ENCODE measurements at places on chromosomes 11 and 22.

DNA sequence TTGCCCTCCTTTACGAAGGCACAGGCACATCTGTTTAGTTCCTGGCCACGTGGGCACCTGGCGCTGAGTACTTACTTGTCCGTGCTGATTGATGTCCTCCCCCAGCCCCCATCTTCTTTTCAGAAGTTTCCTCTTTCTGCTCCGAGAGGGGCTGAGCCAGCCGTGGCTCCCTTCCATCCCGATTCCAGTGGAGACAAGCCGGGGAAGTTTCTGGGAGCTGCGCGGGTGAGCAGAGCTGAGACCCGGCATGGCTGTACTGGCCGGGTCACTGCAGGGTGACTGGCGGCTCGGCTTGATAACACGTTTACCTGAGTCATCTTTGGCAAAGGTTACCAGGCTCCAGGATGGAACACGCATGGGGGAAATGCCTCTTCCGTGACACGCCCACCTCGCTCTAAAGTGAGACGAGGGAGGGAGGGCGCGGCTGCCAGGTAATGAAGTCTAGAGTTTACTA is 45.4 kb upstream of the ATXN10 start:
- no peak for DNase-seq

GRCh38 chr11:8389029-8389996 is 125.6 kb upstream of the LMO1 start:
- no peak for DNase-seq

- peak; percentile 9 for DNase-seq
Measured at GRCh38 chr11:101880222-101880621, 34.6 kb upstream of the CEP126 start.

DNA sequence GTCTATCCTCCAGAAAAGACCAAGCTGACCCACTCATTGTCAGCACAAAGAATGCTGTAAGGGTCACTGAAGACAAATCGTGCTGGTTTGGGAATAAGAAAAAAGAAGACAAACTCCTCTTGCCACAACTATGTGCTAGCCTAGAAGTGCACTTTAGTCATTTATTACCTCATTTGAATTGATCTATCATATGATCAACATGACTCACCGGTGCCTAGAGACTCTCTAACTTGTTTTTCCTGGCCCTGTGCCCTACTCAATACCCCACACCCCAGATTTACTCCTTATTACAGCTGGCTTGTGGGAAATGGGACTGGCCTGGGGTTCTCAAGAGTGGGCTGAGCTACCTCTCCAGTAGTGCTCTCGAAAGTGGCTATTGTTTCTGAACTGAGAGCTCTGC is 35.9 kb upstream of the HORMAD2 start:
- no peak for DNase-seq

GRCh38 chr11:39036021-39036420 is 2423.4 kb downstream of the LRRC4C start:
- DNase-seq = no peak

DNA sequence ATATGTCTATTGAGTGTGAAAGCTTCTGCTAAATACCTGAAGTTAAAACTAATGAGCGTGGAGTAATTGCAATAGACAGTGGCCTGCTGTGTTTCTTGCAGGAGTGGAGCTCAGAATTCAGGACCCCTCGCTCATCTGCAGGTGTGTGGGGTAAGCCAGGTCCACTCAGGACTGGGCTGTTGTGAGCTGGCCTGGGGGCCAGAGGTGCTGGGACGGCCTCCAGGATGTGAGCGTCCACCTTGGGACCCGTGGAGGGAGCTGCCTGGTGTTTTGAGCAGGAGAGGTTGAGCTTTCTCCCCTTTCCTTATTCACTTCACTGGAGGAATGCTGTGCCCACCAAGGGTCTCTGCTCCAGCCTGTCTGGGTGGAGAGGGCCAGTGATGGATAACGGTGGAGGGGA is 681.2 kb downstream of the BRD1 start:
- DNase-seq = no peak

DNA sequence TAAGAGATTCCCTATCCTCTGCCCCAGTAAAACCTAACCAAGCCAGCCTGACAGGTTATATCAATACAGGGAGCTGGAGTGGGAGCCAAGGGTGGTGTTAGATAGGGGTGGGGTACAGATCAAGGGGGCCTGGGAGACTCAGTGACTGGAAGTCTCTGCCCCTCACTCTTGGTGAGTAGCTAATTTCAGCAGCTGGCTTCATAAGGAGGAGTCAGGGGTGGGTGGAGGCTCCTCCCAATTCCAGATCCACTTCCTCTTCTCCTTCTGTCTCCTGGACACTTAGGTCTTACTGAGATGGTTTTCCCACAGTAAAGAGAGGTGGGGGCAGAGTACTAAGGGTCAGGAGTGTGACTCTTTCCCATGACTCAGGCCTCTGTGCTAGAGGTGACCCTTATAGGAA is 1.1 kb upstream of the VSIG2 start:
- no peak for DNase-seq

DNA sequence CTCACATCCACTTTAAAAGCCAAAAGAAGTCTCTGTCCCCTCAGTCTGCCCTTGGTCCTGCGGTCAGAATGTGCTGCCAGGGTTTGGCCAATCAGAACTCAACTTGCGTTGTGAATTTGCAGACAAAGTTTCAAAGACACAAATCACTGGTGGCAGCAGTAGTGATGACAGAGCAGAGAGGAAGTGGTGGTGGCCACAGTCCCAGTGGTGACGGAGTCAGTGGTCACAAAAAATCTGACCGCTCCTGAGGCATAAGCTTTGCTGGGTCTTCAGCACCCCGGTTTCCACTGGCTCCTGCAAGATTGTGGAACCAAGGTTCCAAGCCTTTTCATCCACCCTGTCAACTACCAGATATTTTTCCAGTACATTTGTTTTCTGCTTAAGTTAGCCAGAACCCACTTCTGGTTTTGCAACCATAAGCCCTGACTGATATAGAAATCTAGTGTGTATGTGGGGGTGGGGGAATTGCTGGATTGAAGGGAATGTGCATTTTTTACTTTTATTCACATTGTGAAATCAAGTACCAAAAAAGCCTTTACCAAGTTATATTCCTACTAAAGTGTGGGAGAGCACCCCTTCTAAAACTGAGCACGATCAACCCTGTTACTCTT is 112.3 kb downstream of the TMPRSS5 start:
- no peak for DNase-seq

GRCh38 chr11:35307221-35307621 is 112.1 kb downstream of the SLC1A2 start:
- no peak for DNase-seq

- DNase-seq = no peak
Measured at GRCh38 chr11:46456269-46457001, 64.9 kb upstream of the CHRM4 start.

- DNase-seq = no peak
Measured at GRCh38 chr11:111766834-111767142, 599 bp upstream of the PPP2R1B start.

- DNase-seq = no peak
Measured at GRCh38 chr11:83649528-83649855, 363.3 kb upstream of the CCDC90B start.

DNA sequence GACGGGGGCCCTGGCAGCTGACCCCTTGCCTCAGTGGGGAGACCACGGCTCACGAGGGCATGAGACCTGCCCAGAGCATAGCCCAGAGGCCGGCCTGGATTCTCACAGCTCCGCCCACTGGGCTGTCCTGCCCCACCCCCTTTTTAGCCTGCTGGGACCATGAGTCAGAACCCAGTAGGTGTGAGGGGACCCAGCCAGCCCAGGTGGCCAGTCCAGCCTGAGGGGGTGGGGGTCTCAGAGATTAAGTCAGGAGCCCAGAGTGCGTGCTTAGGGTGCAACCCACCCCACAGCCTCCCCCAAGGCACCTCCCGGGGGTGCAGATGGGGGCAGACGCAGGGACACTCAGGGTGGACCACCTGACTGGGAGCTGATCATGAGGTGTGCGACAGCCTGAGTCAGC is 40.1 kb upstream of the PPARA start:
- DNase-seq = no peak

DNA sequence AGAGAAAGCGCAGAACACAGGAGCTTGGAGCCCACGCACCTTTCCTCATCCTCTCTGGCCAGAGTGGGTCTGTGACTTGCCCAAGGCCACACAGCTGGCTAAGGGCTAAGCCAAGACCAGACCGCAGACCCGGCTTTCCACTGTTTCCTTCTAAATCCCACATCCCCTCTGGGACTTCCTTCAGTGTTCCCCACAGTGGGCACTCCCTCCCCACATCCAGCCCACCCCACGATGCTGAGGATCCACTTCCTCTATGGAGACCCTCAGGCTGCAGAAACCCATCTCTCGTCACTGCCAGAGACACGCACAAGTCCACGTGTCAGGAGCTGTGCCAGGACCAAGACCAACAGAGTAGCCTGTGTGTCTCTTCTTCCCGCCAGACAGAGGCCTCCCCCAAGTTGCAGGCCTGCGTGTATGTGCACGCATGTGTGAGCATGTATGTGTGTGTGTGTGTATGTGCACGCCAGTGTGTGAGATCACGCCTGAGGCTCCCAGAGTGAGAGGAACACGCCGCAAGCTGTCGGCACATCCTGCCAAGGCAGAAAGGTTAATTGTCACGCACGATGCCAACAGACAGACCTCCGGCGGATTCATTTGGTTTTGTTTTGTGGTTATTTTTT is 21.6 kb downstream of the PDGFB start:
- no peak for DNase-seq

- DNase-seq = no peak
Measured at GRCh38 chr11:17637901-17638300, 81.5 kb upstream of the MYOD1 start.

DNA sequence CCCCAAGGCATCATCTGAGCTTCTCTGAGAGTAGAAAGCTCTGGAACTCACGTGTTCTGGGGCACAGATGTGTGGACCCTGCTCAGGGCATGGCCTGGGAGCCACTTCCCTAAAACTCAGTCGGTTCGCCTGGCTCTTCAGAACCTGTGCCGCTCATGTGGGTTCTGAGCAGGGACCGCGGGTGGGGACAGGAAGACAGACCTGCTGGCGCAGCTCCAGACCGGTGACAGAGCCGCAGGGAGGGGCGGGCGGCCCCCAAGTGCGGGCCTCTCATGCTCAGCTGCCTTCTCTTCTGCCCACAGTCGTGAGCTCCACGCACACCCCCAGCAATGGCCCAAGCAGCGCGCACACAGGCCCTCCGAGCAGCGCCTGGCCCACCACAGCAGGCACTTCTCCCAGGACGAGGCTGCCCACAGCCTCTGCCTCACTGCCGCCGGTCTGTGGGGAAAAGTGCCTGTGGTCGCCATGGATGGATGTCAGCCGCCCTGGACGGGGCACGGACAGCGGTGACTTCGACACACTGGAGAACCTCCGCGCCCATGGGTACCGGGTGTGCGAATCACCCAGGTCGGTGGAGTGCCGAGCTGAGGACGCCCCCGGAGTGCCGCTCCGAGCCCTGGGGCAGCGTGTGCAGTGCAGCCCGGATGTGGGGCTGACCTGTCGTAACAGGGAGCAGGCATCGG is 24.2 kb downstream of the MUC5AC start:
- no peak for DNase-seq

DNA sequence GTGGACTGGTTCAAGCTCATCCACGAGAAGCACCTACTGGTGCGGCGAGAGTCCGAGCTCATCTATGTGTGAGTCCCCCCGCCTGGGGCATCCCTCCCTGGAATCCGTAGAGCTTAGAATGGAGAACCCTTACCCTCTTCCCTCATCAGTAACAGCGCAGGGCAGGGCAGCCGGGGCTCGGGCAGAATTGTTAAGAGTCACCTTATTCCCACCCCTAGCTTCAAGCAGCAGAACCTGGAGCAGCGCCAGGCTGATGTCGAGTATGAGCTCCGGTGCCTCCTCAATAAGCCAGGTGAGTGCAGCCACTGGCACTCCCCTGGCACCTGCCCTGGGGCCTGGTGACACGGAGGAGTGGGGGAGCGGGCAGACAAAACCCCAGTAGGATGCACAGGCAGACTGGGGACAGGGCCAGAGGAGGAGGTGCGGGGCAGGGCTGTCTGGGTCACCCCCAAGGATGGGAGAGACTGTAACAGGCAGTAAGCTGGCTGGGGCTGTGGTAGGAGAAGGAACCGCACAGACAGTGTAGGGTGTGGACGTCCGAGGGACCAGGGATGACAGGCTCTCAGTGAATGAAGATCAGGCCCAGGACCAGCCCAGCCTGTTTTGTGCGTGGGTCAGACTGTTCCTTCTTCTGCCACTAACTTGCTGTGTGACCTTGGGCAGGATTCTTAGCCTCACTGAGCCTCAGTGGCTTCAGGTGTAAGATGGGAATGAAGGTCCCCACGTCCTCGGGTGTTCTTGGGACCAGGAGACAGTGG is 20.4 kb downstream of the C22orf23 start:
- DNase-seq = no peak
